NCI-H526 treated with DMSO at 0.1 percent for 48 hours (cell line): ENCODE measurements at places on chromosomes 13 and 19.

- no peak for DNase-seq
Measured at GRCh38 chr19:5561559-5561958, 6.2 kb downstream of the TINCR start.

DNA sequence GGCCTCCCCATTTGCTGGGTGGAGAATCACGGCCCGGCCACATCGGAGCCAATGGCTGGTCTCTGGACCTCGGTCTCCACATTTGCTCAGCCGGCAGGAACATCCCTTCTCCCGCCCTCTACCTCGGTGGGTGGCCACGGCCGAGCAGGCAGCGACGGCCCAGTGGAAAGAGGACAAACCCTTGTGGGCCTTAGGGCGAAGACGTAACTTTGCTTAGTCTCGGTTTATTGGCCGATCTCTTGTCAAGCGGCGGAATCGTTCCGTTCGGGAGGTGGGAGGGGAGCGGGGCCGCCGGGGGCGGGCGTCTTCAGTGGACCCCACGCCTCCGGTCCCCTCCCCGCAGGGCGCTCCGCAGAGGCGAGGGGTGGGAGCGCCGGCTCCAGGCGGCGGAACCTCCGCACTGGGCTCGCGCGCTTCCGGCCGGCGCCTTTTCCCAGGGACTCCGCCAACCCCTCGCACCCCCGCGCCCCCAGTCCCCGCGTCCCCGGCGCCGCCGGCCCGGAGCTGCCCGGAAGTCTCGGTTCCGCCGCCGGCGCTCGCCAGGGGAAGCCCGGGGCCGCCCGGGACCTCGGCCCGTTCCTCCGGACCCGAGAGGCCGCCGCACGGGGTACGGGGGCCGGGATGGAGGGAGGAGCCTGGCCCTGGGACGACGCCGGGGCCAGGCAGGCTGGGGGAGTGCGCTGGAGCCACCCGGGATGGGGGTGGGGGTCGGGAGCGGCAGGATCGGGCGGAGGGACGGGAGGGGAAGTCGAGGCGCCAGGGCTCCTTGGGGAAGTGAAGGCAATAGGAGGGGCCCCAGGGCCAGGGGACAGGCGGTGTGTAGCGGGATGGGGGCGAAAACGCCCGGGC is at the start of gene ZNF580:
TSS of gene ZNF580 (plus strand) at position 426 of the 849 bp plus-strand sequence. CDS start 1,507 bp downstream, outside the sequence.
- peak; percentile 55 for DNase-seq

GRCh38 chr13:103663996-103664395 is 597.8 kb upstream of the SLC10A2 start:
- DNase-seq = no peak

DNA sequence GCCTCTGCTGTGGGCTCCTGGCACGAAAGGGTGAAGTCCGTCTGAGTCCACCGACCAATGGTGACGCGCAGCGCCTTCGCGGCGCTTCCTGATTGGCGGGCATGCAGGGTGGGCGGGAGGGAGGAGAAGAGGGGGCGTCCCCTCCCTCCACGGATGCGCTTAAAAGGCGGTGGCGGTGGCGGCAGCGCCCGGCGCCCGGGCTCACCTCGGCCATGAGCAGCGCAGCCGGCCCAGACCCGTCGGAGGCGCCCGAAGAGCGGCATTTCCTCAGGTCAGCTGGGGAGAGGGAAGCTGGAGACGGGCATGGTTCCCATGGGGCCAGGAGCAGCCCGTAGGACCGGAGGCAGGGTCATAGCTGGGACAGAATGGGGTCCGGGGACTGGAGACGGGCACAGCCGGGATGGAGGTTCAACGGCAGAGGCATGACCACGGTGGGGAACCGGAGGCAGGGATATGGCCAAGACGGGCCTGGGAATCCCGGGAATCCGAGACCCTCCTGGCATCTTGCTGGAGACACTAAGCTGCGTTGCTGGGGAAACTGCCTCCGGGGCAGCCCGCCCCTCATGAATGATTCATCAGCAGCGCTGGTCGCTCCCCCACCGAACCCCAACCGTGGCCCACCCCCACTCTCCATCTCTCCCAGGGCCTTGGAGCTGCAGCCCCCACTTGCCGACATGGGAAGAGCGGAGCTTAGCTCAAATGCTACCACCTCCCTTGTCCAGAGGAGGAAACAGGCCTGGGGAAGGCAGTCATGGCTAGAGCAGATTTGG is at the start of gene YJEFN3:
TSS of gene YJEFN3 (plus strand) at position 191 of the 770 bp plus-strand sequence. CDS start at position 213, 22 bp downstream.
- no peak for DNase-seq

GRCh38 chr13:105410602-105411001 is 1124.9 kb downstream of the EFNB2 start:
- no peak for DNase-seq

GRCh38 chr19:47095476-47096099 is 18.0 kb downstream of the ZC3H4 start:
- DNase-seq = no peak

GRCh38 chr19:16660763-16661479 is at the start of gene TMEM38A:
TMEM38A (plus strand) TSS chr19:16661139; CDS start chr19:16661218, 79 bp downstream.
- no peak for DNase-seq

DNA sequence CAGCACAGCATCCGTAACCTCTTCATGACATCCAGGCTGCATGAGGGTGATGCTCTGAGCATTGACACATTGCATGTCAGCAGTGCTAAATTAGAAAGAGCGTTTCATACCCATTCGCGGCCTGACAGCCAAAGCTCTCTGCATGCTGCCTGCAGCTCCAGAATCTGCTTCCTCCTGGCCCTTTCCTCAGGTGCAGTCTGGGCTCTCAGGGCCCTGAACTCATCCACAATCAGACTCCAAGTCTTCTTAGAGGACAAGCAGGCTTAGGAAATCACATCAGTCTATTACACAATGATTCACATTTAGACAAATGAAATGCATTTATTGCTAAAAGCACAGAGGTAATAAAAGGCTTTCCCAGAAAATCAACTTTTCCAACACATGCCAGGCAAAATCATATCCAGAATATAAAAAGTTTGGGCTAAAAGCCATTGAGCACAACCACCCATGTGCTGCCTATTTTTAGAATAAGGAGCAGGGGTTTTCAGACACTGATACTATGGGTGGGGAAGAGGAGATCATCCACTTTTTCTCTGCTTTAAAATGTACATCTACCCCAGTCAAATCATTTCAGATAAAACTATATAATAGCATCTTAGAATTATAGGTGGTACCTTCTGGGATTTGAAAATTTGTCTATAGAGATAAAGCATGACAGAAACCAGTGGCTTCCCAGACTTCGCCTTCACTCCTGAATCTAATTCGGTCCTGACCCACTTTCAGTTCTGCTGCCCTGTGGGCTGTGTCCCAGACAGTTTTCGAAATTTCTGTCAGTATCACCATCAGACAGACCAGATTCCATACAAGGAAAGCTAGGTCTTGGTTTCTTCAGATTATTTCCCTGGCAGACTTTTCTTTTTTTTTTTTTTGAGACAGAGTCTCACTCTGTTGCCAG is 109.3 kb downstream of the COL4A2 start:
- no peak for DNase-seq

GRCh38 chr13:38951525-38952313 is 38.9 kb downstream of the STOML3 start:
- no peak for DNase-seq

- no peak for DNase-seq
Measured at GRCh38 chr13:50030315-50030714, 15.1 kb downstream of the KCNRG start.

GRCh38 chr13:36789730-36790129 is 29.3 kb upstream of the RFXAP start:
- no peak for DNase-seq

GRCh38 chr13:109728791-109729731 is 57.3 kb downstream of the IRS2 start:
- DNase-seq = peak; percentile 50

DNA sequence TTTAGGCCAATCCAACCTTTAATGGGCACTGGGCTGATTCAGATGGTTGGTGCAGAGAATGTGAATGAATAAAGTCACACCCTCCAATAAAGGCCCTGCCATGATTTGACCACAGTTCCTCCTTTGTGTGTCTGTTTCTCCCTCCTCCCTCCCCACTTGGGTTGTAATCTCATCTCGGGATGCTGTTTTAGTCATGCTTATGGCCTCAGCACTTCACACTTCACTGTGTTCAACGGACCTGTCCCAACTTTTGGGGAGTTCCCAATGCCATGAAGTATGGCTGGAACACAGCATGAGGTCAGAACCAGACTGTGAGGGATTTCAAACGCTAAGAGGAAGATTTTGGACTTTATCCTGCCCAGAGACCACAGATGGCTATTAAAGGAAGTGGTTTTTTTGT is 5.6 kb upstream of the RAB8A start:
- no peak for DNase-seq

- DNase-seq = no peak
Measured at GRCh38 chr13:100362781-100363180, 225.8 kb downstream of the GGACT start.

DNA sequence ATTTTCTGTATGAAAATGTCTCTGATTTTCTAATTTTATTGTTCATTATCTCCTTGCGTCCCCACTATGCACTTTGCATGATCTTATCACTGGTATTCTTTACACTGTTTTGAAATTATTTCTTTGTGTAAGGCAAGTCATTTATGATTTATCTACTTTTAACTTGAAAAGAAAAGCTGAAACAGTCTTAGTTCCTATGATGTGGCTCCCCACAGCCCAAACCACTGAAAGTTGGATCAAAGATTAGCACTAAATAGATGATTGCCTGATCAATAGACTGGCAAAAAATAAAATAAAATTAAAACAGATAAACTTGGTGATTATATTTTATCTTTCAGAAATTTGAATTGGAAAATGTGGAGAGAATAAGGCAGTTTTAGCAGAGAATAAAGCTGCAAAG is 1101.9 kb downstream of the PCDH9 start:
- no peak for DNase-seq

DNA sequence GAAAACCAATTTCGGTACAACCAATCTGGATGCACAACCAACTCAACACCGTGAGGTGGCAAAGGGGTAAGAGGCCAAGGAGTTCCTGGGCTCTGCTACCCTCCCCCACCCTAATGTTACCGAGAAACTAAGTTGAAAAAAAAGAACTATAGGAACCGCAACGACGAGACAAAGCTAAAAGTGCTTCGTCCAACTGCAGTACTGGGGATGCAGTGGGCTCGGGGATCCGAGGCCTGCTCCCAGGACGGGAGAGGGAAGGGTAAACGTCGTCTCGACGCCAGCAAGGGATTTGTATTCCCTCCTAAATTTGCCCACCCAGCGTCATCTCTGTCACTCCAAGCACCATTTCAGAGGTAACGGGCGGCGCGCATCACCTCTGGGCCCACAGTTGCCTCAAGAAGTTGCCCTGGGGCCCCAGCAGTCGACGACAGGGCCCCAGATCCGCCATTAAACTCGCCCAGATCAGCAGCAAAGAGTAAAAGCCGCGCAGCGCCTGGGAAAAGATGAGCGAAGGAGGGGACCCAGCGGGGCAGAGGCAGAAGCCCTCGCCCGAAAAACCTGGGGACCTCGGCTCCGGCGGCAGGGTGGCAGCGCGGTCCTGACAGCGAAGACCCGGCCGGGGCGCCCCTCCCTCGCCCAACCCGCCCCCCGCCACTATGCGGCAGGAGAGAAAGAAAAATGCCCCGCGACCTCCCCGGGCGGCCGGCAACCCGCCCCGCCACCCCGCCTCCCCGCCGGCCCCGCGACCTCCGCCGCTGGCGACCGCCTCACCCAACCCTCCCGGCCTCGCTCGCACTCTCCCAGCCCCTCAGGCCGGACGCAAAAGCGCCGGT is 752 bp downstream of the ZMYM5 start:
- peak; percentile 29 for DNase-seq

DNA sequence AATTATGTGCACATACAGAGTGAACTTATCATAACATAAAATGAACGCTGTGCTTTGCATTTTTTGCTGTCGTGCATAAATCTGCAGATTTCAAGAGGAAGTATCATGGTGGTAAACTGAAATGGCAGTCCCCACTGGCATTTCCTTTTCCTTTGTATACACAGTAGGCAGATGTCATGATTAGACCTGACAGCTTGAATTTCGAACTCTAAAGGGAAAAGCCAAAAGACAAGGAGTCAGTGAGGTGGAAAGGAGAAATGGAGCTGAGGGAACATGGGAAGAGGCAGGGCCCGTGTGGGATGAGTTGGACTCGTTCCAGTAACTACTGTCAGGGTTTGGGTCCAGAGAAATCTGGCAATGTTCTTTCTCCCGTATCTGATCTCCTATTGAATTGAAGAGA is 454.1 kb upstream of the SGCG start:
- no peak for DNase-seq

- no peak for DNase-seq
Measured at GRCh38 chr13:51357928-51358595, 18.6 kb downstream of the SERPINE3 start.

DNA sequence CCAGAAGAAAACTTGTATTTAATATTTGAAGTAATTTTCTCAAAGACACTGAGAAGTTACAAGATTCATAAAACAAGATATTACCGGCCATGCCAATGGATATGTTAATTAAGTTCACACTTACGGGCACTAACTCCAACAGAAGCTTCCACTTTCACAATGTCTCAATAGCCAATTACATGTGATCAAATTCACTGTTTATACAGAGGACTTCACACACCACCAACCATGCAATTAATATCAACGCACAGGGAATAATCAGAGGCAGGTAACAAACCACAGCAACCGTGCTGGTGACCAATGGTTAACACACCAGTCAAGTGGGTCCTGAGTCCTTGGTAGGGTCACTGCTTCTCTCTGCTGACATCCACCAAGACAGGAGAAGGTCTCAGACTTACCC is 5.9 kb upstream of the ACOD1 start:
- DNase-seq = no peak

- DNase-seq = no peak
Measured at GRCh38 chr13:100347968-100348367, 240.6 kb downstream of the GGACT start.

DNA sequence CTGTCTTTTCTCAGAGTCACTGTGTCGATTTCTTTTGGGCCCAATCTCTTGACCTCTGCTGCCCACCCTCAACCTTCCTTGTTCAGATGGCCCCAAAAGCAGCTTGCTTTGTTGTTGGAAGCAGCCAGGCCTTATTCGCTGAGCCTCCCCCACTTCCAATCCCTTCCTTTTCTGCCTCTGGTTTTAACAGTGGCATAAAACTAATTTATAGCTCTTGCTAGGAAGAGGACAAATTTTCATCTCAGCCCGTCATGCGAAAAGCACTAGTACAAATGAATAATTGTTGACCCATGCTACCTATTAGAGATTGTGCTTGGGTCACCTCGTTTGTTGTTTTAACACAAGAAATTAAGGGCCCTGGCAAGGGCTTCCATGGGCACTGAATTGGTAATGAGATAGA is 51.1 kb downstream of the SIAH3 start:
- no peak for DNase-seq
